ENCODE measurements at places on chromosomes 5 and 9. TPM values are rescaled to one million over a fixed set of nuclear protein-coding genes. Genes with fewer than 3 reads are reported as not detected.
A peak's percentile ranks its signal among the peaks of the same experiment; 100 is the strongest.

ABO gene
- 2.0 TPM for total RNA-seq

SLC22A4 gene
- 2.2 TPM for total RNA-seq

N4BP3 gene
- total RNA-seq: 2.3 TPM

KIAA0825 gene
- total RNA-seq: 5.6 TPM

KCNV2 gene
- total RNA-seq: not detected

SPATA31D3 gene
- total RNA-seq: not detected

CDKN2B gene
- 40.3 TPM for total RNA-seq

HACD4 gene
- total RNA-seq: 3.0 TPM

SPATA31A3 gene
- total RNA-seq: not detected

TEK gene
- 5.9 TPM for total RNA-seq

PTGS1 gene
- total RNA-seq: 8.2 TPM

NMRK1 gene
- total RNA-seq: 9.0 TPM

DNA sequence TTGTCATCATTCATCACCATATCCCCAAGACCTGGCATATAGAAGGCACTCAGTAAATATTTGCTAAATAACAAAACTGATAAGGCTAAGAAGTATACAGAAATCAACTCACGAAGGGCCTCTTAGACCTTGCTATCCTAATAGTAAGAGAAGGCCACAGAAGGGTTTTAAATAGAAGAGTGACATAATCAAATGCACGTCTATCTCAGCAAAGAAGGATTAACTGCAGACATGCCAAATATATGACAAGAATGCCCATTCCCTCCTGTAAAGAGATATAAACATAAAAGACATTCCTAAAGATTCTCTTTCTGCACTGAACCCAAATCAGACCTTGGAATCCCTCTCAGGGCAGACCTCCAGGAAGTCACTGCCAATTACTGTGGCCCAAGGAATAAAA, 34.1 kb downstream of the ECPAS start:
- no peaks in the 10 kb centered on the region for H3K27me3 ChIP-seq
- H3K27ac ChIP-seq: peak overlapping the region; percentile 67
- H3K36me3 ChIP-seq: peaks cover 27% of the 10 kb centered on the region
- H3K4me1 ChIP-seq: peaks cover 18% of the 10 kb centered on the region

DNA sequence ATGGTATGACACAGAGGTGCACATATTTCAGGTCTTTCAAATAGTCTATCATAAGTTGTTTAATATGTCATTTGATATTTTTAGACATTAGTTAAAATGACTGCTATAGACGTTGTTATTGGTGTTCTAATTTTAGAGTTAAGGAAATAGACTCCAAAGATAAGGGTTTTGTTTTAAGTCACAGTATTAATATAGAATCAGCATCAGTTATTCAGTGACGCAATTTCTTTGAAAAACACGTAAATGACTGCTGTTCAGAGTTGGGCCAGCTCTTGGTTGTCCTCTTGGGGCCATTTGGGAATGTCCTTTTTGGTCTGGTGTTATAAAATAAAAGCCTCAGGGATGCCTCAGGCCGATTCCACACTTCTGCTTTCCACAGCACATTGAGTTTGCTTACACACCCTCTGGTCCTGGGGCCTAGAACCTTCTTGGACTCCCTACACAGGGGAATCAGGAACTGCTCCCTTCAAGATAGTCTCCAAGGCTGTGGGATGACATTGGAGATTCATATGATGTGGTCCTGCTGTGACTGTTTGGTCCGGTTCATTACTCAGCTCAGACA, 14.3 kb downstream of the OTULIN start:
- peaks cover 30% of the 10 kb centered on the region for H3K36me3 ChIP-seq
- no peak overlapping the region for H3K27ac ChIP-seq
- H3K27me3 ChIP-seq: no peaks in the 10 kb centered on the region
- H3K4me1 ChIP-seq: peaks cover 13% of the 10 kb centered on the region

GRCh38 chr9:79588488-79589223, 16.9 kb downstream of the TLE4 start:
- peaks cover 9% of the 10 kb centered on the region for H3K4me1 ChIP-seq
- H3K27ac ChIP-seq: no peak overlapping the region
- DNase-seq: no peak
- peaks cover 17% of the 10 kb centered on the region for H3K36me3 ChIP-seq
- H3K4me3 ChIP-seq: no peak overlapping the region
- no peaks in the 10 kb centered on the region for H3K27me3 ChIP-seq

DNA sequence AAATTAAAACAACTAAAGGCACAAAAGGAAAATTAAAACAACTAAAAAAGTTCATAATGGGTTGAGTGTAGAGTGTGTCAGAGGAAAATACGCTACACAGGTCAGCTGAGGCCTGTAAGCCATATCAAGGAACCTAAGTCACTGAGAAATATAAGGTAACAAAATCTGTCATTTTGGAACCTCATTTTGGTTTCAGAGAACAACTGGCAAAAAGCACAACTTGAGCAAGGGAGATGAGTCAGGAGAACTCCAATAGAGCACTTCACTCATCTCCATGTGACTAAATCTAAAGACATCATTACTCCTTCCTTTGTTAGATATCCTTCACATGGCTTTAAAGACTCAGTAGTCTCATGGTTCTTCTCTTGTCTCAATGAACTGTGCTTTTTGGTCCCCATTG, 269.4 kb upstream of the POU5F2 start:
- H3K36me3 ChIP-seq: peaks cover 29% of the 10 kb centered on the region
- H3K27me3 ChIP-seq: no peaks in the 10 kb centered on the region
- no peak overlapping the region for H3K4me3 ChIP-seq
- no peak for DNase-seq
- no peak overlapping the region for H3K27ac ChIP-seq

GRCh38 chr9:108579757-108580439, 275.9 kb downstream of the ACTL7B start:
- no peaks in the 10 kb centered on the region for H3K4me1 ChIP-seq
- H3K36me3 ChIP-seq: no peaks in the 10 kb centered on the region
- H3K4me3 ChIP-seq: no peak overlapping the region
- H3K27me3 ChIP-seq: peaks cover 56% of the 10 kb centered on the region
- no peak for DNase-seq

- H3K4me1 ChIP-seq: peaks cover 16% of the 10 kb centered on the region
- peaks cover 6% of the 10 kb centered on the region for H3K27me3 ChIP-seq
- H3K36me3 ChIP-seq: no peaks in the 10 kb centered on the region
- no peak overlapping the region for H3K4me3 ChIP-seq
- H3K27ac ChIP-seq: no peak overlapping the region
- DNase-seq: no peak
Observed at GRCh38 chr5:143781993-143782520, 29.9 kb upstream of the HMHB1 start.

GRCh38 chr9:96148634-96149532, 153.1 kb downstream of the HSD17B3 start:
- peaks cover 40% of the 10 kb centered on the region for H3K27me3 ChIP-seq
- H3K36me3 ChIP-seq: no peaks in the 10 kb centered on the region
- H3K27ac ChIP-seq: no peak overlapping the region
- DNase-seq: no peak

DNA sequence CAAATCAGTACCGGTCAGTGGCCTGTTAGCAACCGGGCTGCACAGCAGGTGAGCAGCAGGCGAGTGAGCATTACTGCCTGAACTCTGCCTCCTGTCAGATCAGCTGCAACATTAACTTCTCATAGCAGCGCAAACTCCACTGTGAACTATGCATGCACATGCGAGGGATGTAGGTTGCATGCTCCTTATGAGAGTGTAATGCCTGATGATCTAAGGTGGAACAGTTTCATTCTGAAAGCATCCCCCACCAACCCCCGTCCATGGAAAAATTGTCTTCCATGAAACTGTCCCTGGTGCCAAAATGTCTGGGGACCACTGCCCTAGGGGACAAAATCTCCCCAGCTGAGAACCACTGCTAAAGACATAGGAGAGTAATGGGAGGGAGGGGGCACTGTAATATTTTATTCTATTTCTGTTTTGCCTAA, 51.1 kb downstream of the P4HA2 start:
- H3K27me3 ChIP-seq: peaks cover 21% of the 10 kb centered on the region
- peaks cover 9% of the 10 kb centered on the region for H3K4me1 ChIP-seq
- no peaks in the 10 kb centered on the region for H3K36me3 ChIP-seq
- no peak overlapping the region for H3K27ac ChIP-seq
- H3K4me3 ChIP-seq: no peak overlapping the region

GRCh38 chr5:52139888-52140615, 647.7 kb upstream of the ITGA1 start:
- DNase-seq: no peak
- H3K36me3 ChIP-seq: no peaks in the 10 kb centered on the region
- no peak overlapping the region for H3K27ac ChIP-seq

GRCh38 chr5:65102371-65102975, 333.7 kb downstream of the CWC27 start:
- H3K4me1 ChIP-seq: peaks cover 22% of the 10 kb centered on the region
- no peak overlapping the region for H3K27ac ChIP-seq
- no peak overlapping the region for H3K4me3 ChIP-seq
- no peak for DNase-seq
- no peaks in the 10 kb centered on the region for H3K27me3 ChIP-seq

- H3K27me3 ChIP-seq: no peaks in the 10 kb centered on the region
- H3K4me1 ChIP-seq: peaks cover 42% of the 10 kb centered on the region
- no peak for DNase-seq
- H3K4me3 ChIP-seq: no peak overlapping the region
- no peaks in the 10 kb centered on the region for H3K36me3 ChIP-seq
- no peak overlapping the region for H3K27ac ChIP-seq
Observed at GRCh38 chr5:107472620-107473064, 198.1 kb downstream of the EFNA5 start.

GRCh38 chr9:92147852-92148180, 32.6 kb upstream of the SPTLC1 start:
- H3K4me3 ChIP-seq: no peak overlapping the region
- H3K36me3 ChIP-seq: no peaks in the 10 kb centered on the region
- H3K4me1 ChIP-seq: peaks cover 48% of the 10 kb centered on the region

GRCh38 chr5:103648086-103648485, 85.5 kb upstream of the NUDT12 start:
- no peaks in the 10 kb centered on the region for H3K4me1 ChIP-seq
- no peak for DNase-seq
- no peaks in the 10 kb centered on the region for H3K27me3 ChIP-seq

DNA sequence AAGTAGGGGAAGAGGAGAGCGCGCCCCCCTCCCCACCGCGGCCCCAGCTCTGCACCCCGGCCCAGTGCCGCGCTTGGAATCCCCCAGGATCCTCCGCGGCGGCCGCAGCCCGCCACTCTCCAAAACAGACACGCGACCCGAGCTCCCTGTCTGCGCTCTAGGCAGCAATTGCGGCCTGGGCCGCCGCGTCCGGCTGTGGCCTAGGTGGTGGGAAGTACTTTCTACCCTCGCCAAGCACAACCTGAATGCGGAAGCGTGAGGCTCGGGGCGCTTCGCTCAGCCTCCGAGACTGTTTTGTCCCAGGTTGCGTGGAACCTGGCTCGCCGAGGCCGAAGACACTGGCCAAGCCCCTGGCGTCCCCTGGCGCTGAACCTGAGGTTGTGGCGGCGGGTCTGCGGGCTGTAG, 3.3 kb upstream of the FOXB2 start:
- peaks cover 100% of the 10 kb centered on the region for H3K27me3 ChIP-seq
- DNase-seq: no peak
- H3K36me3 ChIP-seq: no peaks in the 10 kb centered on the region

DNA sequence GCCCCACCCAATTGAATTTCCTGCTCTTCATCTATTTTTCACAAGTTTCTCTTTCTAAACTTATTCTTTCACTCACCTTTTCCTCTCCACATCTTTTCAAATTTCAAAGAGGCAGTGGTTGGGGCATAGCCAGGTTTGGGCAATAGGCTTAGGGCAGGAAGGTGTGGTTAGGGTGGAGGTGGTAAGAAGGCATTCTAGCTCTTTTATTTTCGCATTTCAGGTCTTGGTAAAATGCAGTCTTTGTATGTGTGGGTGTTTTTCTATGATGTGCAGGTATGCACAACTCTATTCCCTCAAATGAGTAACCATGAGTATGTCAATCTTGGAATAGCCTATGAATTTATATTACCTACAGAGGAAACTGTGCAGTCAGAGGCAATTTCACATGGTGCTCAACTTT, 129.8 kb upstream of the IFNE start:
- no peak overlapping the region for H3K27ac ChIP-seq
- peaks cover 13% of the 10 kb centered on the region for H3K4me1 ChIP-seq
- H3K4me3 ChIP-seq: no peak overlapping the region
- H3K27me3 ChIP-seq: no peaks in the 10 kb centered on the region

GRCh38 chr5:158126442-158127405, 267.8 kb upstream of the CLINT1 start:
- H3K4me1 ChIP-seq: peaks cover 6% of the 10 kb centered on the region
- no peak overlapping the region for H3K4me3 ChIP-seq
- DNase-seq: no peak
- H3K27me3 ChIP-seq: no peaks in the 10 kb centered on the region

GRCh38 chr9:109449036-109449798, 48.9 kb downstream of the PTPN3 start:
- no peaks in the 10 kb centered on the region for H3K27me3 ChIP-seq
- DNase-seq: no peak
- H3K4me3 ChIP-seq: no peak overlapping the region
- H3K36me3 ChIP-seq: no peaks in the 10 kb centered on the region
- peaks cover 17% of the 10 kb centered on the region for H3K4me1 ChIP-seq
- peak overlapping the region; percentile 9 for H3K27ac ChIP-seq

- no peak for DNase-seq
- peak overlapping the region; percentile 59 for H3K27ac ChIP-seq
- peaks cover 84% of the 10 kb centered on the region for H3K4me1 ChIP-seq
- H3K4me3 ChIP-seq: no peak overlapping the region
Observed at GRCh38 chr5:111131356-111131755, 39.2 kb downstream of the WDR36 start.

DNA sequence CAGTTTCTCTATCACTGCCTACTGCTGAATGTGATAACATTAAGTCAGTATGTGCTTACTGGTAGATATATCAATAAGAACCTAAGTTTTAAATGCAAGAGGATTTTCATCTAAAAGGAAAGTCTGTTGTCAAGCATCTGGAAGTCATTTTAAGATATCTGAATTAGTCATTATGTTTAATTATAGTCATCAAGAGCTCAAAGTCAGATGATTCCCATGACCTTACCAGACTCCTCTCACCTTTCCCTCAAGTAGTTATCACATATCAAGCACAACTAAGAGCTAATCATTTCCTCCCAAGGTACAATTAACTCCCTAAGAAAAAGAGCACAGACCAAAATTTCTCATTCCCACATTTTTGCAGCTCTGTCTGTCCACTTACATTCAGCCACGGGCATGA, 45.5 kb downstream of the PUM3 start:
- peak overlapping the region; percentile 17 for H3K27ac ChIP-seq
- no peaks in the 10 kb centered on the region for H3K27me3 ChIP-seq
- no peak overlapping the region for H3K4me3 ChIP-seq
- DNase-seq: no peak

GRCh38 chr5:81233080-81233634, at the start of gene CKMT2:
Gene CKMT2, plus strand, starts transcription at chr5:81233322. Its CDS starts 17,811 bp downstream, at chr5:81251133.
- peaks cover 22% of the 10 kb centered on the region for H3K4me1 ChIP-seq
- DNase-seq: peak; percentile 70
- peak within 1 kb of the TSS; percentile 80 for H3K27ac ChIP-seq
- H3K4me3 ChIP-seq: peak within 1 kb of the TSS; percentile 77

DNA sequence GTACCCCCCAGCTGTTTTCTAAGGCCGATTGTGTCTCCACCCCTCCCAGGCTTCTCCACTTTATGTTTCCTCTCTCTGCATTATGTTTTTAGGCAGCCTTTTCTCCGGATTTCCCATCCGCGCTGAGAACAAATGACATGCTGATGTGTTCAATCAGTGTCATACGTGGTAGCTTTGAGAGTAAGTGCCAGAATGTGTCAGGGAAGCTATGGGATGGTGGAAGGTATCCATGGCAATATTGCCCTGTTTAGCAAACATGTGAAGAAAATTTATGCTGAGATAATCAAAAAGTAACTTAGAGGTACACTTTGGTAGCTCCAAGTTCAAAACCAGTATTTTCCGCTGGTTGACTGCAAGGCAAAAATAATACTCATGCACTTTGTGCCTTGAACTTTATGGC, 36.6 kb upstream of the LECT2 start:
- H3K4me1 ChIP-seq: peaks cover 51% of the 10 kb centered on the region
- no peak for DNase-seq
- no peak overlapping the region for H3K27ac ChIP-seq
- H3K36me3 ChIP-seq: no peaks in the 10 kb centered on the region
- no peak overlapping the region for H3K4me3 ChIP-seq
